ENCODE measurements at places on chromosomes 13 and 19.

DNA sequence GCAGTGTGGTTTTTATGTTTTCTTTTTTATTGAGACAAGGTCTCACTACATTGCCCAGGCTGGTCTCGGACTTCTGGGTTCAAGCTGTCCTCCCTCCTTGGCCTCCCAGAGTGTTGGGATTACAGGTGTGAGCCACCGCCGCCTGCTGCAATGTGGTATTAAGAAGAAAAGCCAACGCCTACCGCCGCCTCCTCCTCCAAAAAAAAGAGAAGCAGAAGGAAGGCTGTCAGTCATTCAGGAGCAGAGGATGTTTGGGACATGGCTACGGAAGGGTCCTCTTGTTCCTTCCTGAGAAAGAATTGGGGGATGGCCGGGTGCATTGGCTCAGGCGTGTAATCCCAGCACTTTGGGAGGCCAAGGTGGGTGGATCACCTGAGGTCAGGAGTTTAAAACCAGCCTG is 1.2 kb downstream of the PPP1R37 start:
- no peak for DNase-seq

- DNase-seq: no peak
Measured at GRCh38 chr13:39025433-39025839, 12.5 kb downstream of the PROSER1 start.

DNA sequence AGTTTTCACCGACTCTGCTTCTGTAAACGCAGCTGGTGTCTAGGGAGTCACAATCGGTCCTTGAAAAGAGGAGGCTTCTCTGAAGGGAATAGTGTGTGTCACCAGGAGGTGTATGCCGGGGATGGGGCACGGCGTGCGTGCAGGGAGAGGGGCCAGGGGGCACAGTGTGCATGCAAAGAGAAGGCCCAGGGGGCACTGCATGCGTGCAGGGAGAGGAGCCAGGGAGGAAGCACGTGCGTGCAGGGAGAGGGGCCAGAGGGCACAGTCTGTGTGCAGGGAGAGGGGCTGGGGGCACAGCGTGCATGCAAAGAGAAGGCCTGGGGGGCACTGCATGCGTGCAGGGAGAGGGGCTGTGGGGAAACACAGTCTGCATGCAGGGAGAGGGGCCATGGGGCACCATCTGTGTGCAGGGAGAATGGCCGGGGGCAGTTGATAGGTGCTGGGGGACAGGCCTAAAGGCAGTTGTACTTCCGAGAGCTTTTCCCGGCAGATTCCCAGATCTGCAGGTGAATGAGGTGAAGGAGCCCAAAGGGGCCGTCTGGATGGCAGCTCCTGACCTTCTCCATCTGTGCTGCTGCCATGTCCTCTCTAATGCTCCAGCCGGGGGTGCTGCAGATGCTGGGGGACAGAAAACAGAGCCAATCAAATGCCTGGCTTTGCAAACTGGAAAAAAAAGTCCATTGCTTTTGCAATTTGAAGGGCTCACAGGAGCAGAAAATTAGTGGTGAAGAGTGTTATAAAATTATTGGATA is 36.4 kb downstream of the ATP11A start:
- DNase-seq: no peak

DNA sequence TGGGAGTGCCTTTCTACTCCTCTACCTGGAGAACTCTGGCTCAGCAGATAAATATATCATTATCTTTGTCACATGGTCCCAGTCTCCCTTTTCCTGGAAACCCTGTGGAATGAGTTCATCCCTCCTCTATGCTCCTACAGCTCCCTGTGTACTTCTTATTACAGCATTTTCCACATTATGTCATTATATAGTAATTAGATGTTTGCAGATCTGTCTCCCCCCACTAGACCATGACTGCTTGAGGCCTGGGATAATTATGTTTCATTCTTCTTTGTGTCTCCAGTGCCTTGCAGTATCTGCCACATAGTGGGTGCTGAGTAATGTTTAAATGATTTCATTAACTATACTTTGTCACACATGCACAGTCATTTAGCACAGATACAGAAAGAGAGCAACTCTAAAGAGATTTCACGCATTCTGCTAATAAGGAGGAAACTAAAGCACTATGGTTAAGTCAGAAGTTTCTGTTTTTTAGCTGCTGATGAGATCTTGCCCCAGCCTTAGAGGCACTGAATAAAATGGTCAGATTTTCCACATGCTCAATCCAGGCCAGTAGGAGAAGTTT is 66.1 kb upstream of the DIAPH3 start:
- no peak for DNase-seq

- DNase-seq: no peak
Measured at GRCh38 chr19:40762754-40763470, 11.9 kb downstream of the SNRPA start.

DNA sequence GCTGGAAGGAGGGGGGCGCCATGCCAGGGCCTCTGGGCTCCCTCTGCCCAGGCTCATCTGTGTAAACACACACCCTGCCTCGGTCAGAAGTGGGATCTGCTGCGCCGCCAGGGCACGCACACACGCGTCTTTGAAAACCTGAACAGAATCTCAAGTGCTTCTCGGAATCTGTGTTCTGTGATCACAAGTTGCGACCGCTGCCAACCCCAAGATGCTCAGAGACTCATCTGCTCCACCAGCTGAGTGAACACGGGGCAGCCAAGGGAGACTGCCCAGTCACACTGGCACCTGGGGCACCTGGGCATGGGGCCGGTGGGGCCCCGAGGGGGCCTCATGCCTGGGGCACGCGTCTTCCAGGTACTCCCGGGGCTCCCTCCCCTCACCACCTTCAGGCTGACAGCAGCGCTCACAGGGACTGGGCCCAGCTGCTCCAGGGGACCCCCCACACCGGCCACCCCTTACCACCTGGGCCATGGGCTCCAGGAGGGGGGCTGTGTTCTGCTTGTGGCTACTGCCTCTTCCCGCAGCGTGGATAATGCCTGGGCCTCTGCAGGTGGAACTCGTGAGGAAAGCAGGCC is 59.0 kb downstream of the KLF2 start:
- no peak for DNase-seq

GRCh38 chr13:48424212-48424611 is 11.3 kb upstream of the LPAR6 start:
- DNase-seq: no peak

- no peak for DNase-seq
Measured at GRCh38 chr19:12880551-12881171, 588 bp downstream of the DNASE2 start.

DNA sequence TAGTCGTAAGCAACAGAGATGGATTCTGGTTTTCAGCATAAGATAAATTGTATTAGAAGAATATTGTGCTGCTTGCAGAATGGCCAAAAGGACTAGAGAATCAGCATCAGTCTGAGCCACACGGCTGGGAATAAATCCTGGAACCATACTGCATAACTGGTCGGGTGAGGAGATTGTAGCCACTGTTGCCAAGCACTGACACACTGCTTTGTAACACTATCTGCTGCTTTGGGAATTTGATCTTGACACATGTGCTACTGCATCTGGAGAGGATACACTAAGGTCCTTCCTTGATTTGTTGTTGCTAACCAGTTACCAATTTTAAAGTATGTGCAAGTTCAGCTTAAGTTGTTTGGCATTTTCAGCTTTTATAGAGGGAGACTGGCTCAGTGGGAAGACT is 1.9 kb downstream of the HNRNPA1L2 start:
- no peak for DNase-seq

GRCh38 chr19:42306646-42307045 is 4.2 kb upstream of the PAFAH1B3 start:
- DNase-seq: no peak

DNA sequence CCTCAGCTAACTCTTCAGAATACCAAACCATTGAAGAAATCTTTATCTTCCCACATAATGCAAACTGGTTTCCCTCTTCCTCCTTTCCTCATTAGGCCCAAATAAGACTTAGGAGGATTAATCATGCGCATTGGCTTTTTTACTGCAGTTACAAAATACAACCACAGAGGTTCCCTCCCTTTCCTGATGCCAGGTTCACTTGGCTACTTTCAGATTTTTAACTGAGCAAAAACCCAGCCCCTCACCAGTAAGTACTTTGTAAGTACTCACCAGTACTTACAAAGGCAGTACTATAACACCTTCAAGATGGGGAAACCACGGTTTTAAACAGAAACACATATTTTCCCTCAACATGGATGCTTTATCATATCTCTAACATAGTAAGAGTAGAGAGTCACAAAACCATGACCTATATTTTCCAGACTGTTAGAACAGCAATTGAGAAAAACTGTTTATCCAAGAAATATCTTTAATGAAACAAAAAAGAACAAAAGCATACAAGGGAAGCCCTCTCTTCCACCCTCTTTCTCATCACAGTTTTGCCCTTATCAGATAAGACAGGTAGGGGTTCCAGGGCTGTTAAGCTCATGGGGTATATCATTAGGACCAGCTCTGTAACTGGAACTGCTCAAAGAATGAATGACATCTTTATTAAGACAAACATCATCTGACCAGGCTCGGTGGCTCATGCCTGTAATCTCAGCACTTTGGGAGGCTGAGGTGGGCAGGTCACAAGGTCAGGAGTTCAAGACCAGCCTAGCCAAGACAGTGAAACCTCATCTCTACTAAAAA is 12.7 kb downstream of the FOXO1 start:
- DNase-seq: no peak

- DNase-seq: no peak
Measured at GRCh38 chr13:30529085-30529834, 63.5 kb upstream of the HMGB1 start.

DNA sequence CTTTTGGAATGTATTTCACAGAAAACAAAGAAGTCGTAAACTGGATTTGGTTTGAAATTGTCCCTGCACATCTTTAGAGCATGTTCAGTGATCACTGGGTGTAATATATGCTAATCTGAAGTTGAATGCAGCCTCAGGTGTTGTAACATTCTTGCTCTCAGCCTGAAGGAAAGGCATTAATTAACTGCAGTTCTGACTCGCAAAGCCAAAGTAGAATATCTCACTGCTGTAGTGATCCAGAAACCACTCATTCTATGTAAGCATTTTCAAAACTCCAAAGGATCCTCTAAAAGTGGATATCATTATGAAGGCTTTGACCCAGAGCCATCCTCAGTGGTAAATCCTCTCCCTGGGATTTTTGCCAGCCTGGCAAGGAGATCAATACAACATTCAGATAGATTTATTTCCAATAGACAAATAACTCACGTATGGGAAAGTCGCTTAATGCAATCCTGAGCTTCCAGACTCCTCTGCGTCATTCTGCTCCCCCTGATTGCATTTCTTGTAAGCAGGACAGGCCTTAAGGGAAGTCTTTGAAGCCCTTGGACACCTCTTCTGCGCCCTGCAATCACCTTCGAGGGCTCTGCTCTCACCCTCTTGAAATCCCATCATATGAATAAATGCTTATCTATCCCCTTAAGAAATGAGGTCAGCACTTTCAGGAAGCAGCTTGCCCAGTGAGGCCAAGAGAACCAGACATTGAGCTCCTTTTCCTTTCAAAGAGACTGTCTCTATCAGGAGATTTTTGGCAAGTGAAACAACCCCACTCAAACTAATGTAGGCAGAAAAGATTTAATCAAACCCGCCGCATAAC is 301.7 kb upstream of the NBEA start:
- no peak for DNase-seq

GRCh38 chr19:45933759-45934158 is 19.2 kb upstream of the NANOS2 start:
- no peak for DNase-seq

DNA sequence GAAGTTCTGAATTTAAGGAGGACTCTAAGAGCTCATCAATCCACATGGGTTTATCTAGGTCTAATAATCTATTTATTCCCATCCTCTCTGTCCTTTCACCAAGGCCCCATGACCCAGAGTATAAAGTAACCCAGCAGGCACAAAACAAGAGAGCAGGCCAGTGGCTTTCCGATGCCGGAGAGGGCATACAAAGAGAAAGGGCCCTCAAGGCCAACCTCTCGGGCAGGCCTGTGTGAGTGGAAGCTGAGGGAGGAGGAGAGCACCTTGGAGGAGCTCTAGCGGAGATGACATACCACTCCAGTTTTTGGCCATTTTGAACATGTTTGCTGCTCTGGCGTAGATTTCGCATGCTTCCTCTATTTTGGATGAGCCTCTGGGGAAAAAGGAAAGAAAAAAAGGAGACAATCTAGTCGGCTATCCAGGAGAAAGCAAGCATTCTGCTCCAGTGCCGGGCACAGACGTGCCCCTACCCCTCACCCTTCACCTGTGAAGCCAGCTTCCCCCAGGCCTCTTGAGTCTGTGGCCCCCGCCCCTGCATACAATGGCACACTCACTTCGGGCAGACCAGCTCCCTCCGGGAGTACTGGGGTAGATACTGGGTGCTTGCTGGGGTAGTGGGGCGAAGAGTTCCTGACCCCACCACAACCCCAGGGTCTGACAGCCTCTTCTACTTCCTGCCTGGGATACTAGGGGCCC is 11.6 kb downstream of the NAPA start:
- no peak for DNase-seq

DNA sequence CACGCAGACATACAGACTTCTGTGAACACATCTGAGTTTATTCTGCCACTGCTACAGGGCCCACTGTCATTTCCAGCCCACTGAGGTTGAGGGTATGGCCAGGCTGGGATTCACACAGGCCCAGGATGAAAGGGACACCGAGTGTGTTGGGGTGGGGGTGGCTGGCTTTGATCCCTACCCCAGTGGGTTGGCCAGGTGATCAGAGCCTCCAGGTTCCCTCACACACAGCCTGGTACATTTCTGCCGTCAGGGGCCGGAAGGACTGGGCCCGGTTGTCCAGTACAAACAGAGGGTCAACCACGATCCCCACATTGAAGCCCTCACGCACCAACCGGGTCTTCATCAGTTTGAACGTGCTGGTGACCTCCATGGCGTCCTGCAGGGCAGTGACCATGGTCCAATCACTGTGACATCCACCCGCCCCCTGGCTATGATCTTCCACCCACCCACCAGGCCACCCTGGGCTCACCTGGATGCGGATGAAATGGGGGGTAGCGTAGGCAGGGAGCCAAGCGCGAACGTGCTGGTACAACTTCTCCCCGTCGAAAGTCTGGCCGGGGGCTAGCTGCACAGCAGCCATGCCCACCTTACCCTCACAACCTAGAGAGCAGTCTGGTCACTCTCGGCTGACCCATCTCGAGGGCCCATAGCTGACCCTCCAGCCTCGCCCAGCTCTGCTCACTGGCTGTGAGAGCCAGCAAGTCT is 13.3 kb downstream of the SLC27A5 start:
- DNase-seq: no peak

GRCh38 chr19:677201-677600 is 1.0 kb downstream of the FSTL3 start:
- no peak for DNase-seq

- no peak for DNase-seq
Measured at GRCh38 chr13:110683203-110683883, 22.6 kb downstream of the CARS2 start.

- no peak for DNase-seq
Measured at GRCh38 chr13:20969182-20969581, 66.6 kb upstream of the XPO4 start.

GRCh38 chr13:98484289-98485219 is 92.4 kb downstream of the STK24 start:
- DNase-seq: peak; percentile 51

DNA sequence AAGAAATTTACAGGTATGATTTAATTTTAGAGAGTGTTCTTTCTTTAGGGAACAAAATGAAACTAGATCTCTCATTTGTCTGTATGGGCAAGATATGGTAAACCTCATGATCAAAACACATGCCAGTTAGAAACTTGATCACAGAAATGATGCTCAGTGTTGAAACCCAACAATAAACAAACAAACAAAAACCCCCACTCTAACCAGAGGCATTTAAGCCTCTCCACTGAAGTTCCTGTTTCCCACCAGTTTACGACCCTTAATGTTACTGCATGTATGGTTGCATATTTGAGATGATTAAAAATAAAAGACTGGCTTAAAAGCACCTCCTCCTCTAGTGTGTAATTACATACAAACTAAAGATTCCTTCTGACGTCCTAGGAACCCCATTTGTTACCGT is 293.3 kb upstream of the MAB21L1 start:
- no peak for DNase-seq

- DNase-seq: no peak
Measured at GRCh38 chr19:54178581-54179261, 5.8 kb upstream of the TMC4 start.

All from activated CD4-positive, alpha-beta T cell treated with anti-CD3 and anti-CD28 coated beads for 1 hour (primary cell).